ENCODE measurements at places on chromosomes 1 and 21.

DNA sequence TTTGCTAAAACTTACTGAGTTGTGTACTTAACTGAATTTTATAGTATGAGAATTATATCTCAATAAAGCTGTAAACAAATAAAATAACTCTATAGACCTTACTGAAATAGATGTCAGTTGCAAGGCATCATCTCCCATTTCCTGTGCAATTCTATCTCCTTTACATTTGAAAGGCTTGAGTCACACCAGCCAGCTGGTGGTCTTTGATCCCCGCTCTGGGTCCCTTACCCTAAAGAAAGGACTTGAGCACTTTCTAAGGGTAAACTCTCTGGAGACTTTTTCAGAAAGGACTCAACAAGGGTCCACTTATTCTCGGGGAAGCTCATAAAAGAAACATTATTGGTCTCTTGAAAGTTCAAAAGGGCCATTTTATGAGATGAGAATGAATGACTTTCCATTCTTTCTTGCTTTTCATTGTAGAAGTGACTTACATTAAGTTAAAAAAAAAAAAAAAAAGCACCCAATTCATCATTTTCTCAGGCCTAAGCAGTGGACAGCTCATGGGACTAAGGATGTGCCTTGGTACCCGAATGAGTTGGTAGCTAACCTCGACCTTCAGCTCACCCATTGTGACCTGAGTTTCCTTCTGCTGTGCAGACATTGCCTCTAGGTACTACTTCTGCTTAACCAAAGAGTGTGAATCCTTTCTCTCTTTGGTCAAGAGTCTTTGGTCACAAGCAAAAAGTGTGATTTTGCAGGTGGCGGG is 147.0 kb upstream of the COA6 start:
- DNase-seq, result no peak

DNA sequence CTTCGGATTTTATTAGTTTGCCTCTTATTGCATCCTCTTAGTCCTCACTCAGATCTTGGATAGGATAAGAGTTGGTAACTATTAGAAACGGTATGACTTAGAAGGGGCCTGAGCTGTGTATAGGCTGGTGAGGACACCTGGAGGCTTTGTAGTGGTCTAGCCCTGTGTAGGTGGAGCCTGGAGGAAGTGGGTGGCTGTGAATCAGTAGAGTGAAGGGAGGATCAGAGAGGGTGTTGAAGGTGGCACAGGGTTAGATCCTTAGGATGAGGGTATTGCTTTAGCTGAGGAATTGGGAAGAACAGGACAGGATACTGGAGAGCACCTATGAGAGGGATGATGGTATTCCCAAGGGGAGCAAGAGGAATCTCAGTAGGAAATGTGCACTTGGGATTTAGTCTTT is 5.7 kb downstream of the VANGL1 start:
- DNase-seq, result no peak

- DNase-seq, result no peak
Observed at GRCh38 chr1:234909307-234909810, 219.3 kb downstream of the TOMM20 start.

DNA sequence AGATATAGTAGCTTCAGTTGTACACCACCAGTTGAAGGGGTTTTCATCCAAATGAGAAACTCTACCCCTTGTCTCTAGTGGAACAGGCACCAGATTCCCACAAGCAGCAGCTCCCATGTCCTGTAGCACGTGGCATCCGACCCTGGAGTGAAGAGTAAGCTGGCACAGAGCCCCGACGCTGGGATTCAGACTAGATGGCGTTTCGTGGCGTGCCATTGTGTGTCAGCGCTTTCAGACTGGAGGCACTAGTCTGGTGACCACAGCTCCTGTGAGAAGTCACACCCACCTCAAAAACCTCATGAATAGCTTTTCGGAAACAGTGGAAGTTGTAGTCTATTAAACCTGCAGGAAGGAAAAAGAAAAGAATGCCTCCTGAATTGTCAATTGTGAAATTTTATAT is 20.2 kb downstream of the RRAGC start:
- DNase-seq, result no peak
